ENCODE measurements at places on chromosomes 6 and 20.
A peak's percentile ranks its signal among the peaks of the same experiment; 100 is the strongest.

- DNase-seq = no peak
Observed at GRCh38 chr6:163533443-163533842, 118.9 kb downstream of the QKI start.

GRCh38 chr6:76814496-76815458 is 648.5 kb downstream of the HTR1B start:
- DNase-seq = no peak

- no peak for DNase-seq
Observed at GRCh38 chr6:133918208-133918930, 29.5 kb downstream of the TCF21 start.

DNA sequence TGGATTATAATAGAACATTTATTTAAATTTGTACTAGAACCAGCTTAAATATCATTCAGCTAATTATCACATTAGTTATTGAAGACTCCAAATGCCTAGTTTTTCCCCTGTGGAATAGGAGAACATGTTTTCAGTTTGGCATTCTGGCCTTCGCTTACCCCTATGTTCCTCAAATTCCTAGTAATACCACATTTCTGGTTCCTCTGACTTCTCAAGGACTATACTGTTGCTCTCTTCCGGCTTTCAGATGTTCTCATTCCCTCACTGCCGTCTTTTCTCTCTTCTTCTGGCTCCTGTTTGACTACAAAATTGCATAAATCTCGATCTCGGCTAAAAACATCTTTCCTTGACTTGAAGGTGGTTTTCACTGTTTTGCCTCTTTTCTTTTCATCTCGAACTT is 71.8 kb upstream of the KHDRBS2 start:
- no peak for DNase-seq

GRCh38 chr6:24547243-24547642 is 52.5 kb downstream of the ALDH5A1 start:
- DNase-seq = no peak

DNA sequence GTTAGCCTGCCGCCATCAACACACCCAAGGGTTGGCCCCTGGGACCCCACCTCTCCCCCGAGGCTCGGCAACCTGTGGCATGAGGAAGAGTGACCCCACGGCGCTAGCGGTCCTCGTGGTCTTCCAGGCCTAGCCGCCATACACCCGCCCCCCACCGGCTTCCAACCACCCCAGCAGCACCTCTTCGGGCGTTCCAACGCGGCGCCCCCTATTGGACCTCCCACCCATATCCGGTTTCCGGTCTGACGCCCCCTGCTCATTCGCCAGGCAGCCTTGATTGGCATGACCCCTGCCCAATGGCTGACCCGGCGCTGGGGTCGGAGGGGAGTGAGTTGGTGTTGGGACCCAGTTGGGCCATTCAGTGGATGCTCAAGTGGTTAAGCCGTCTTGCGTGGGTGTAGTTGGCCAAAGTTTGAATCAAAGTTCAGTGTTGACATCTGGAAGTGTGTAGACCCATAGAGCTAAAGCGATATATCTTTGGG is at the start of gene GNAS-AS1:
TSS of gene GNAS-AS1 (minus strand) at position 210 of the 482 bp plus-strand sequence.
- peak; percentile 63 for DNase-seq

- no peak for DNase-seq
Observed at GRCh38 chr6:82370788-82371187, 7.2 kb downstream of the TPBG start.

- DNase-seq = no peak
Observed at GRCh38 chr20:6140947-6141346, 18.1 kb upstream of the FERMT1 start.

DNA sequence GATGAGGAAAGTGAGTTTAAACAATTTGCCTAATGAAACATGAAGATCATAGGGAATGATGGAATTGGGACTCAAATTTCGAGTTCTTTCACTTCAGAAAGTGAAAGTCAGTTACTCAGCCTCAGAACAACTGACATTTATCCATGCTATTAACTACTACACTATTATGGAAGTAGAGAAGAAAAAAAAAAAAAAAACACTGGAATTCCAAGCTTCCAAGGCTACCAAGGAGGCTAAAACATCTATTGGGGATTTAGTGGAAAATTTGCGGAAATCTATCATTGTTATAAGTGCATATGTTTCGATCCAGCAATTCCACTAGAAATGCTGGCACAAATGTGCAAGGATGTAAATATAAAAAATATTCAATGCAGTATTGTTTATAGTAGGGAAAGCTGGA is 70.4 kb downstream of the TSHZ2 start:
- no peak for DNase-seq

- no peak for DNase-seq
Observed at GRCh38 chr6:64672651-64673050, 1034.4 kb downstream of the EYS start.

GRCh38 chr6:146857180-146857979 is 258.6 kb downstream of the ADGB start:
- peak; percentile 53 for DNase-seq

- DNase-seq = no peak
Observed at GRCh38 chr6:65692109-65692508, 14.9 kb downstream of the EYS start.

DNA sequence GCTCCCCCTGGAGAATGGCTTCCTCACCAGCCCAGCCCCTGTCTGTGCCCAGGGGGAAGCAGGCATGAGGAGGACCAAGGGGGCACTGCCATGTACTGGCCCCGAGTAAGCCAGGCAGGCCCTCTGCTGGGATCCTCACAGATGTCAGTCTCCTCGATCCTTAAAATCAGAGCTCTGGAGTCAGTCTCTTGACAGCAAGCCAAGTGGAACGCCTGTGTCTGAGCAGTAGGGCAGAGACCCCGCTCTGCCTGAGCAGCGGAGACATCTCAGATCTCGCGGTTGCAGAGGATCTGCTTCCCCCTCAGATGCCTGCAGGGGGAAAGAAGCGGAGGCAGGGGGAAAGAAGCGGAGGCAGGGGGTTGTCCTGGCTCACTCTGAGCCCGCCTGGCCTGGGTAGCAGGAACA is 92.6 kb downstream of the SNX5 start:
- DNase-seq = no peak

- DNase-seq = no peak
Observed at GRCh38 chr20:61220131-61220530, 31.9 kb upstream of the CDH4 start.

DNA sequence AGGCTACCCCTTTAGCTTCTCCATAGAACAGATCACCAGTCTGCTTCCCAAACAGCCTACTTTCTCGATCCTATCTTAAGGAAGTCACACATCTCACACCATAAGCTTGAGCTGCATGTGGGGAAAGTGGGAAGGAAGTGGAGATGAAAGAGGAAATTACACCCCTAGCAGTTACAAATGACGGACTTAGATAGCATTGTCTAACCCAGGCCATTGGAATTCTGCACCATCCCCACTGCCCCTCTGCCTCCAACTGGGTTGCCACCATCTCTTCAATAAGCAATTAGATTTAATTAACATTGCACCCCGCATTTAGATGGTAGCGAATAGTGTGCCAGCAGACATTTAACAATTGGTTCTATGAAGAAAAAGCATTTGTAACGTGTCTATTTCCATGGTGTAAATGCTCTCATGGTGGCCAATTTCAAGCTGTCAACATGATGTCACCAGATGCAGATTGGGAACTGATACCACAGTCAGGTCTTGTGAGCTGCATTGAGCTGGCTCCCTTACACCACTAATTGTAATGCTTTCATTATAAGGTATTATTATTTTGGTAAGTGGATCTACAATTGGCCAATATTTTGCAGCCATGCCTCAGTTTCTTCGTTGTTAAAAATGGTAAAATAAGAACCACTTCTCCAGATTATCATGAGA is 124.7 kb downstream of the CD24 start:
- DNase-seq = no peak

DNA sequence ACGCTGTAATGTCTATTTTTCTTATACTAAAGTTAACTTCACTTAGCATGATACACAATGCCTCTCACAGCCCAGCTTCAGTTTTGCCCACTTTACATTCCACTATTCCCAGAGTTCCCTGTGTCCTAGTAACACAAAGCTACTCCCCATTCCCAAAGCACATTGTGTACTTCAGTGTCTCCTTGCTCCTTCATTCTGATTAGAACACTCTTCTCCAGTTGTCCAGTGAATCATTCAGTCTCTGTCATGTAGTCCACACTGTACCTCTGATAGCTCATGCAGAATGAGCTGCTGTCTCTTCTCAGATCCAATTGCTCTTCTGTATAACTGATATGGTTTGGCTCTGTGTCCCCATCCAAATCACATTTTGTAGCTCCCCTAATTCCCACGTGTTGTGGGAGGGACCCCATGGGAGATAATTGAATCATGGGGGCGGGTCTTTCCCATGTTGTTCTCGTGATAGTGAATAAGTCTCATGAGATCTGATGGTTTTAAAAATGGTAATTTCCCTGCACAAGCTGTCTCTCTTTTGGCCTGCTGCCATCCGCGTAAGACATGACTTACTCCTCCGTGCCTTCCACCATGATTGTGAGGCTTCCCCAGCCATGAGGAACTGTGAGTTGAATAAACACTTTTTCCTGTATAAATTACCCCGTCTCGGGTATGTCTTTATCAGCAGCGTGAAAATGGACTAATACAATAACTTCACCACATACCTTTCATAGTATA is 2.1 kb upstream of the TMX4 start:
- DNase-seq = no peak

GRCh38 chr20:24627926-24628325 is 158.5 kb downstream of the SYNDIG1 start:
- DNase-seq = no peak

- DNase-seq = no peak
Observed at GRCh38 chr6:144216668-144217218, 66.4 kb downstream of the STX11 start.

DNA sequence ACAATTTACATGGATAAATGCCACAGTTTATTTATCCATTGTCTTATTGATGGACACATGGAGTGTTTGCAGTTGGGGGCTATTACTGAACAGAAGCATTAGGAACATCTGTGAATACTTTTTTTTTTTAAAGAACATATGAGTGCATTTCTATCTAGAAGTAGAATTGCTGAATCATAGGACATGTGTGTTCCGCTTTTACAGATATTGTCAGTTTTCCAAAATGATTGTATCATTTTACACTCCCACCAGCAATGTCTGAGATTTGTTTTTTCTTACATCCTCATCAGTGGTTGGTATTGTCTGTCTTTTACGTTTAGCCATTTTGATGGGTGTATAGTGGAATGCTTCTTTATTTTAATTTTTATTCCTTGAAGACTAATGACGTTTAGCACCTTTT is 42.0 kb upstream of the ASIP start:
- DNase-seq = no peak

DNA sequence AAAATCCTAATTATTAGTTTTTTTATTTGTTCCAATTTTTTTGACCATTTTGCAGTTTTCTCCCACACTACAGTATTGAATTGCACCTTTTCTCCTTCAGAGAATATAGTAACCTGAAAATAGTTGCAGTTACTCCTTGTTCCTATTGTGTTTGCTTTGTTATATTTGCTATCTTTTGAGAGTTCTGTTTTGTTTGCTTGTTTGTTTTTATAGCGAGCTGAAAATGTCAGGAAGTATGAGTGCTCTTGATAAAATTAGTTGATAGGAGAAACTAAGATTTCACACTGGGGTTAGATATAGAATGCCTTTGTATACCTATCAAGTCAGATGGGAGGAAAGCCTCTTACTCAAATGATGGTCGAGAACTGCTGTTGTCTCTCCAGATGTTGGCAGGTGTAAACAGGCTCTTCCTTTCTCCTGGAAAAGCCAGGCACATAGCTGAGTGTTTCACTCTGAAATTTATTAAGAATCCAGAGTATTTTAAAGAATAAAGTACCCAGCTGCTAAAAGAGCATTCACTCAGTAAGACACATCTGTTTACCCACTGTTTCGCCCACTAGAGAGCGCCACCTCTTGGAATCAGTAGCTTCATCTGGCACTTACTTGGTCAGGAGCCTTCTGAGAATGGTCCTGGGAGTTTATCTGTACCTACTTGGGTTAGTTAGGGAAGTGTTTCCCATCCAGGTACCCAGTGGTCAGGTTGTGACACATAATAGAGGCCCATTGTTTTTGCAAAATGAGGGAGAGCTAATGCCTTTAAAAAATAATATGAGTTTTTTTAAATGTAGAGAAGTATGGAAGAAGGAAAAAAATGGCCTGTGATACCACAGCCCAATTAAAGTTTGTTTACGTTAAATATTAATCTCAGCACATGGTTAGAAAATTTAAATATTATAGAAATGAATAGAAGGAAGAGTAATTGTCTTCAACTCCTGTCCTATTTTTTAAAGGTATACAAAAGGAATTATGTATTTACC is 11.2 kb downstream of the NT5DC1 start:
- DNase-seq = peak; percentile 5

- no peak for DNase-seq
Observed at GRCh38 chr20:40942006-40942405, 86.6 kb upstream of the TOP1 start.

DNA sequence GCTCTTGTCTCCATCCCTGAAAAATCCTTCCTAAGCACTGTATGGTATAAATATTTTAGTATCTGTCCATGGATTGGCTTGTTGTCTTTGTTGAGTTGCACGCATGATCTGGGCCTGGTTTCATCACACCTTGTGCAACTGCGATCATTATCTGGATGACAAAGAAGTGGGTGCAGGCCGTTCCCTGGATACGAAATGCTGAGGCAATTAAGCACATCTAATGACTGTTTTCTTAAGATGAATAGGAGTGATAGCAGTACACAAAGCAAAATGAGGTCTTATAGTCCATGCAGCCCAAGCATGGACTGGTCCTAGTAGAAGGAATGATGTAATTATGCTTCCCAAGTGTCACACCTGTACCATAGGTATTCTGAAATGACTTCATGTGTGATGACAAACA is 47.8 kb downstream of the SLC35D3 start:
- DNase-seq = no peak

GRCh38 chr6:125637207-125637606 is 112.2 kb upstream of the HEY2 start:
- DNase-seq = no peak

GRCh38 chr6:137861550-137862337 is 5.3 kb upstream of the TNFAIP3 start:
- no peak for DNase-seq

GRCh38 chr20:57986666-57987065 is 241.8 kb downstream of the ANKRD60 start:
- DNase-seq = no peak

- no peak for DNase-seq
Observed at GRCh38 chr20:21808863-21809664, 103.6 kb downstream of the PAX1 start.

DNA sequence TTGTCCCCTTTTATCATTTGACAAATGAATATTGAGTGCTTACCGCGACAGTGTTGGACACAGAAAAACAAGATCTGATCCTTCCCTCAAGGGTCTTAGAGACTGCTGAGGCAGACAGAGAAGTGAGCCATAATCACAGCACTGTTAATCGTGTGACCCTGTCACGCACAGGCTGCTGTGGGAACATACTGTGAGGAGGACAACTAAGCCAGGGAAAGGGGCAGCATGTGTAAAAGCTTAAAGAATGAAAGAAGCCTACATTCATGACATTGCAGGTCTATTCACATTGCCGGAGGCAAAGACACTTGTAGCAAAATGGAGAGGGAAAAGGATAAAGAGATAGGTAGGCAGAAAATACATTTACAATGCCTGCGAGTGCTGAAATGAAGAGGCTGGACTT is 32.7 kb downstream of the TRDN start:
- no peak for DNase-seq

DNA sequence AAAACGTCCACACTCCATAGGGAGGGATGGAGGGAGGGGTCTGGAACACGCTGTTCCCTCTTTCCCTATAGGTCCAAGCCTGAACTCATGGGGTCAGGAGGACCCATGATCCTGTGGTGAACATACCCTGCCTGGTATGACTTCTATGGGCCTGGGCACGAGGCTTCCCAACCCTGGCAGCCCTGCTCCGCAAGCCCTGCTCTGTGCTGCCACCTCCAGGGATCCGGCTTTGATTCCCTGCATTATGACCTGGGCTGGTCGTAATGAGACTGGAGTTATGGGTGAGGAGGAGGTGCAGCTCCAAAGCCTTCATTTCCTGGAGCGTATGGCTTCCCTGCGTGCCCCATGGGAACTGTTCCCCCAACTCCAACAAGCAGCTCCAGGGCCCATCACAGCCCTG is 54.9 kb downstream of the CDH22 start:
- no peak for DNase-seq

All from NCI-H1105 (cell line).